ENCODE measurements at places on chromosomes 1 and 21. TPM values are rescaled to one million over a fixed set of nuclear protein-coding genes. Genes with fewer than 3 reads are reported as not detected.

DNA sequence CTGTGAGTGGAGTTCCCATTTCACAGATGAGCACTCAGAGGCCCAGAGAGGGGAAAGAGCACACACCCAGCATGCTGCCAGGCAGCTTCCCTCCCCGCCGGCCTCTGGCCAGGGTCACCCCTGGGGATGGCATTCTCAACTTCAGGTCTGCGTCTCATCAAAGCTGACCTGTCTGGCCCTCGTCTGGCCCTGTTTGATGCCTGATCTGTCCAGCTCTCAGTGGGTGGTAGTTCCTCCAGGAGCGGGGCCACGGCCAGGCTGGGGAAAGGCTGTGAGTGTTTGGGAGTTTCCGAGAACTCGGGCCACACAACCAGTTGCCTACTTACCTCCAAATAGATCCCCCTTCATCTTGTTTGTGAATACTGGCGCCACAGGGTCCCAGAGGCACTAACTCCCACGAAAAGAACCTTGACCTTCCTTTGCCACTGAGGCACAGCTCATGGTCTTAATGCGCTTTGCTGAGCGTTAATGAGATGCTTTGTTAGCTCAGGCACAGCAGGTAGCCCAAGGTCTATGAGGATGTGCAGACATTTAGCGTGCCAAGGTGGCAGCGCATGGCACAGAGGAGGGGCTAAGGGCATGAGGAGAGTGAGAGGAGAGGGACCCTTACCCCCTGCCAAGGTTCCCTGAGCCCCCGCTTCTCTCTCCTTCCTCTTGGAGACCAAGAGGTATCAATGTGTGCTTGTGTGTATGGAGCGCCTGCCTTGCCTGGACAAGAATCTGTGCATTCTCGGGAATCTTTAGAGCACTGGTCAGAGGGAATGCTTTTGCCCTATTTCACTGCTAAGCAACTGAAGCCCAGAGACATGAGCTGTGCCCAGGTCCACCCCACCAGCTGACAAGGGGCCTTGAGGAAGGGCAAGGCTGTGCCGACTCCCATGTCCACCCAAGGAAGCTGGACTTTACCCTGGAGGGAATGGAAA lies 61.2 kb downstream of the DISP3 start:
- H3K36me3 ChIP-seq, result no peaks in the 10 kb centered on the region
- H3K27me3 ChIP-seq, result no peaks in the 10 kb centered on the region
- no peak for DNase-seq
- H3K27ac ChIP-seq, result no peak overlapping the region
- no peak overlapping the region for H3K4me3 ChIP-seq

- H3K27ac ChIP-seq, result no peak overlapping the region
- H3K4me3 ChIP-seq, result peak overlapping the region; percentile 68
- DNase-seq, result no peak
- peaks cover 57% of the 10 kb centered on the region for H3K27me3 ChIP-seq
- H3K4me1 ChIP-seq, result peaks cover 36% of the 10 kb centered on the region
These were observed 1.2 kb downstream of the MCOLN3 start for GRCh38 chr1:85047144-85047471.

- H3K36me3 ChIP-seq, result peaks cover 37% of the 10 kb centered on the region
- H3K4me1 ChIP-seq, result no peaks in the 10 kb centered on the region
- H3K4me3 ChIP-seq, result no peak overlapping the region
- H3K27ac ChIP-seq, result no peak overlapping the region
These were observed 49.9 kb downstream of the SNX27 start for GRCh38 chr1:151661751-151662150.

GRCh38 chr21:43903451-43904091 lies 38.5 kb downstream of the AGPAT3 start:
- peaks cover 3% of the 10 kb centered on the region for H3K27me3 ChIP-seq
- H3K4me3 ChIP-seq, result no peak overlapping the region
- no peak overlapping the region for H3K27ac ChIP-seq
- H3K4me1 ChIP-seq, result peaks cover 3% of the 10 kb centered on the region
- H3K36me3 ChIP-seq, result peaks cover 7% of the 10 kb centered on the region

DNA sequence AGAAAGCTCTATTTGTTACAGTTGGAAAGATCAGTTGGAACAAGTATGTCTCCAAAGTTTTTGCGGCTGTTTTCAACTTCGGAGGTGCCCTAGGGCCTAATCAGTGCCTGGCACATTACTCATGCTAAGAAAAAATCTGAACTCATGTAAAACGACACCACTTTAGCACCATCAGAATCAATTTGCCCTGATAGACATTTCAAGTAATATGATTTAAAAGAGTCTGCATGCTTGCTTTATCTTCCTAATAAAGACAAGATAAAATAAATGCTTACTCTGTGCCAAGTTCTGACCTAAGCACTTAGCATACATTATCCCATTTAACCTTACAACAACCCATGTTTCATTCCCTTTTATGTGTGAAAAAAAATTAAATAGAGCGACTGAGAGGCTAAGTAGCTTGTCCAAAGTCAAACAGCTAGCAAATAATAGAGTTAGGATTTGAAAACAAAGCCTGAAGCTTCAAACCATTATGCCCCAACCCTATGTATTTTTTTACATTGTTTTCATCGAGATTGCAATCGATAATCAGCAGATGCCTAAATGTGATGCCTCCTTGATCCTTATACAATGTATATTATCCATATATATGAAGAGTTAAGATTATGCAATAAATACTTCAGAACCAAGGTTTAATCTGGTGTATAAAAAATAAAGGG lies 91.3 kb downstream of the DENND1B start:
- no peak overlapping the region for H3K27ac ChIP-seq
- peaks cover 12% of the 10 kb centered on the region for H3K36me3 ChIP-seq
- H3K27me3 ChIP-seq, result no peaks in the 10 kb centered on the region
- peaks cover 15% of the 10 kb centered on the region for H3K4me1 ChIP-seq
- H3K4me3 ChIP-seq, result no peak overlapping the region

DNA sequence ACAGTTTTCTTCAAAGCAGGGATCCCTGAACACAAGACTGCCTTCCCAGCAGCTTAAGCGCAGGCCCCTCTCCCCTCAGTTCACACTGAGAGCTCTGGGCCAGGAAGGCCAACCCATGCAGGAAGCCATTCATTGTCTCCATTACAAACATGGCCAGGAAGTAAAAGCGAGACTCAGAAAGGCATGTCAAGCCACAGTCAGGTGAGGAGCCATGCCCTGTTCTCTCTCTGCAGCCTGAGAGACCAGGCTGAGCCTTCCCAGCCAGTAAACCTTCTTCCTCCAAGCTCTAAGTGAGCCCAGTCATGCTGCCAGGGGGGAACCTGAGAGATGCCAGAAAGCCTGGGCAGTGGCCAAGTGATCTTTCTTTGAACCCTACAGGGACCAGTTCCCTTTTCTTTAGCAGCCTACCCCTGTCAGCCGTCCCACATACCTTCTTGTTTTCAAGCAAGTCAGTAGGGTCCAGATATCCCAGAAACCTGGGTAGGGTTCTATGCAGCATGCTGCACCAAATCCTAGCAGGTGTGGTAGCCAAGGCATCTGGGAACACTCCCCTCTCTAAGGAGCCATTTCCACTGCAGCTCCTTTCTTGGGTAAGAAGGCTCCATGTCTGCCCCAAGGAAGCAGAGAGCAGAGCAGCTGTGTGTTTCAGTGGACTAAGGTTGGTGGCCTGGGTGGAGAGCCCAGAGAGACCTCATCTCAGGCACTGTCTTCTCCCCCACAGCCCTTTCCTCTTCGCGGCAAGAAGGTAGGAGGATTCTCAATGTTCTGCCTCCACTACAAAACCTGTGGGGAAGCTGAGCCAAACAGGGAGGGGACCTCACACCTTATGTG lies 977 bp downstream of the TRAF3IP3 start:
- H3K27me3 ChIP-seq, result peaks cover 7% of the 10 kb centered on the region
- H3K4me3 ChIP-seq, result no peak overlapping the region
- H3K4me1 ChIP-seq, result no peaks in the 10 kb centered on the region
- no peaks in the 10 kb centered on the region for H3K36me3 ChIP-seq
- no peak overlapping the region for H3K27ac ChIP-seq
- no peak for DNase-seq

DNA sequence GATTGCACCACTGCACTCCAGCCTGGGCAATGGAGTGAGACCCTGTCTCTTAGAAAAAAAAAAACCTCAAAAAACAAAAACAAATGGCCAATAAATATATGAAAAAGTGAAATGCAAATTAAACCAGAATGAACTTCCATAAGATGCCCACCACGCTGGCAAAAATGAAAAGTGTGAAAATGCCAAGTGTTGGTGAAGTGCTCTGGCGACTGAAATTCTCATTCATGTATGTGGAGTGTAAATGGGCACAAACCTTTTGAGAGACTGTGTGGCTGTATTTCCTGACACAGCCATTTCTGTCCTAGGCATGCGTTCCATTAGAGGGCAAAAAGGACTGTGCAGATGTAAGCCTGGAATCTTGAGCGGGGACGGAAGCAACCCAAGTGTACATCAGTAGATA lies 18.3 kb downstream of the YBEY start:
- H3K4me1 ChIP-seq, result no peaks in the 10 kb centered on the region
- peaks cover 65% of the 10 kb centered on the region for H3K36me3 ChIP-seq
- H3K27me3 ChIP-seq, result no peaks in the 10 kb centered on the region

DNA sequence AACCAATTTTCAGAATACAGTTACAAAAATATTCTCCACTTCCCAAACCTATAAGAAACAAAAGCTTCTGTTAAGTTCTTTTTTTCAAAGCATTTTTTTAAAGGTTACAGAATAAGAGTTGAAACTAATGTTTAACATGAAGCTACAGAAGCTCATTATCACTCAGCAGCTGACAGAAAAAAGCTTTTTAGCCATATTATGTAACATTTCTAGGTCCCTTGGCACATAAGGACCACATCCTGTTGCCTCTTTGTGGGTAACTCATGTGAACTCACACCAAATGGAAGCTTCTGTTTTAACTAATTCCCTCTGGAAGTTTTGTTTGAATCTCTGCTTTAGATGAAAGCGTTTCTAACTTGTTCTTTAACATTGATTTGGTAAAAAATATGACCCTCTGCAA lies 242.5 kb upstream of the TMPRSS15 start:
- no peak overlapping the region for H3K27ac ChIP-seq
- DNase-seq, result no peak
- H3K4me3 ChIP-seq, result no peak overlapping the region
- H3K36me3 ChIP-seq, result no peaks in the 10 kb centered on the region
- no peaks in the 10 kb centered on the region for H3K27me3 ChIP-seq
- no peaks in the 10 kb centered on the region for H3K4me1 ChIP-seq

DNA sequence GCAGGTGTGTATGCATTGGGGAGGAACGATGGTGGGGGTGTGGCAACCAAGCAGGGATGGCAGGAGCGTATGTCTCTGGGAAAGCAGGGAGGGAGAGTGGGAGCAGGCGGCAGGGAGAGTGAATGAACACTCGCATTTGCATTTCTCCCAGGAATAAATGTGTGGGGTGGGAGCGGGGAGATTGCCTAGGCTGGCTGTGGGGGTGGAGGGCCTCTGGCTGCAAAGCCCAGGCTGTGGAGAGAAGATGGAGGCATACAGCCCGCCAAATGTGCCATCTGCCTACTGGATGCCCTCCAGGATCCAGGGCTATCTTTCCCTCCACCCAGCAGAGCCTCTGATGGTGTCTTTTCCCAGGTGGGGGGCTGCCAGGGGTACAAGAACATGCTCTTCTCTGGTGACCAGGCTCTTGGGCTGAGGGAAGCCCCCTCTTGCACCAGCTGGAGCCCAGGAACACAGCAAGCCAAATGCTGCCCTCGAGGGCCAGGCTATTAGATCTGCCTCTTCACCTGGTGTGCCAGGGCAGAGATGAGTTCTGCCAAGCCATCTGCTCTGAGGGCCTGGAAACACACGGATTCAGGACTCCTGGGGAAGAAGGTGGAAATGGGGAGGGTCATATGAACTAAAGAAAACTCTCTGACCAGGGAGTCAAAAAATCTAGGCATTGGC lies 1.7 kb upstream of the OPTC start:
- no peak overlapping the region for H3K27ac ChIP-seq
- DNase-seq, result no peak
- no peak overlapping the region for H3K4me3 ChIP-seq
- H3K36me3 ChIP-seq, result no peaks in the 10 kb centered on the region
- H3K4me1 ChIP-seq, result peaks cover 24% of the 10 kb centered on the region
- peaks cover 3% of the 10 kb centered on the region for H3K27me3 ChIP-seq

DNA sequence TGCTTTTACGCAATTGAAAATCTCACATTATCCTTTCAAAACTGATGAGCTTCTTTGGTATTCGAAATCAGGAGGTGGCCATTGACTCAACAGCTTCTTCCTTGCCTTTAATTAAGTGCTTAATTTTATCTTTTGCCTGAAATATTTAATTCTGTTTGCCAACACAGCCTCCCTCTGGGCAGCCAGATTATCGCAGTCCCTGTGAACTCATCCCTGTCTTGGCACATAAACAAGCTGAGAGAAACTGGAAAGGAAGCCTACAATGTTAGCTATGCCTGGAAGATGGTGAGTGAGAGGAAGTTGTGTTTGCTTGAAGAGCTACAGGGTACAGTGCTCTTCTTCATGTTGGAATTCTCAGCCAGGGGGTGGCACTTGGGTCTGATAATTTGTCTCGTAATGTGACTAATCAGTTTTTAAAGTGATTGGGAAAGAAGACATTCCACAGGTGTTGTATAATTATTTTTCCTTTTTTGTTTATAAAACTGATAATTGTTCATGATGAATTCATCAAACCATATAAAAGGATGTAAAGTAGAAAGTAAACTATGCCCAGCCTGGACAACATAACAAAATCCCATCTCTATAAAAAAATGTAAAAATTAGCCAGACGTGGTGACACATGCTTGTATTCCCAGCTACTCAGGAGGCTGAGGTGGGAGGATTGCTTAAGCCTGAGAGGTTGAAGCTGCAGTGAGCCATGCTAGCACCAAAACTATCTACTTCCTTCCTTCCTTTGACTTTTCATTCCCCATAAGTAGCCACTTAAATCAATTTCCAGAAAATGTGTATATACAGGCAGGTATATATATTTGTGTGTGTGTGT lies 90.1 kb upstream of the RAVER2 start:
- H3K4me1 ChIP-seq, result peaks cover 6% of the 10 kb centered on the region
- peaks cover 57% of the 10 kb centered on the region for H3K36me3 ChIP-seq
- H3K27ac ChIP-seq, result peak overlapping the region; percentile 23
- no peak overlapping the region for H3K4me3 ChIP-seq
- DNase-seq, result no peak

- peaks cover 6% of the 10 kb centered on the region for H3K4me1 ChIP-seq
- H3K27me3 ChIP-seq, result no peaks in the 10 kb centered on the region
- no peak for DNase-seq
- H3K36me3 ChIP-seq, result no peaks in the 10 kb centered on the region
These were observed 114.0 kb downstream of the DTL start for GRCh38 chr1:212149566-212149965.

DNA sequence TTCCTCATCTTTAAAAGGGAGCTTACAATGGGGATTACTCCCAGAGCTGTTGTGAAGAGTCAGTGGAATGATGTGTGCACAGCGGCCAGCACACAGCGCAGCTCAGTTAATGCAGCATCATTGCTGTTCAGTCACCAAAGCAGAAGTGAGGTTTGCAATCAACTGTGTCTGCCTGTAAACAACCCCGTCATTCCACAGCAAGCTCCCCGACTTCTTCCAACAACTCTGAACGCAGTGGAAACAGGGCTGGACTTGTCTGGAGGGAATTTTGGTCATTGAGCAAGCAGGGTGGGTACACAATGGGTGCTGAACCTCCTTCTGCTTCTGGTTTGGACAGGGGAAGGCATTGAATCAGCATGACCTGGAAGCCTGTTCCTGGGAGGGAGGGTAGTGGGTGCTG lies 347.4 kb downstream of the PTPRU start:
- H3K27ac ChIP-seq, result no peak overlapping the region
- H3K4me3 ChIP-seq, result no peak overlapping the region
- H3K36me3 ChIP-seq, result no peaks in the 10 kb centered on the region

Gene INKA2
- 22.5 TPM for total RNA-seq

Gene RRP1
- total RNA-seq, result 45.9 TPM

Gene MRPL39
- total RNA-seq, result 39.2 TPM

Gene AZIN2
- total RNA-seq, result 0.89 TPM

Measured in WTC11 (cell line).